Prostate gland (tissue), 2 donors: ENCODE measurements at places on chromosomes 2 and 18. TPM values are rescaled to one million over a fixed set of nuclear protein-coding genes. Genes with fewer than 3 reads are reported as not detected.

GRCh38 chr2:120907822-120908221 lies 172.2 kb downstream of the GLI2 start:
- H3K4me3 ChIP-seq: no peak overlapping the region
- H3K27me3 ChIP-seq: no peaks in the 10 kb centered on the region
- H3K27ac ChIP-seq: no peak overlapping the region
- no peak for DNase-seq

DNA sequence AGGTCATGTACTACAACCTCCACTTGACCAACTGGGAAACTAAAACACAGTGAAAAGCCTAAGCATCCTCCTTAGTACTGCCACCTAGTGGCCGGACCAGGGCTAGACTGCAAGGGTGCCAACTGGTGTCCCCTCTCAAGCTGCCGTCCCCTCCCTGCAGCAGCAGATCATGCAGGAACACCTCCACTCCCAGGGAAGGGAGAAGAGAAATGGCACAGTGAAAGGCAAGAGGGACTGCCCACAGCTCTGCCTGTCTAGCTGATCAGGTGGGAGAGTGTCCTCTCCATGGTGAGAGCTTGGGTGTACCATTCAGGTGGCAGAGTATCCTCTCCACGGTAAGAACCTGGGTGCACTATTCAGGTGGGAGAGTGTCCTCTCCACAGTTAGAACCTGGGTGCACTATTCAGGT lies 78.1 kb downstream of the AAK1 start:
- H3K27me3 ChIP-seq: no peaks in the 10 kb centered on the region
- H3K4me3 ChIP-seq: no peak overlapping the region
- no peak overlapping the region for H3K27ac ChIP-seq
- no peak for DNase-seq

GRCh38 chr2:118853651-118854291 lies 6.3 kb upstream of the EN1 start:
- no peaks in the 10 kb centered on the region for H3K4me1 ChIP-seq
- no peaks in the 10 kb centered on the region for H3K36me3 ChIP-seq
- H3K4me3 ChIP-seq: no peak overlapping the region
- no peak overlapping the region for H3K27ac ChIP-seq

DNA sequence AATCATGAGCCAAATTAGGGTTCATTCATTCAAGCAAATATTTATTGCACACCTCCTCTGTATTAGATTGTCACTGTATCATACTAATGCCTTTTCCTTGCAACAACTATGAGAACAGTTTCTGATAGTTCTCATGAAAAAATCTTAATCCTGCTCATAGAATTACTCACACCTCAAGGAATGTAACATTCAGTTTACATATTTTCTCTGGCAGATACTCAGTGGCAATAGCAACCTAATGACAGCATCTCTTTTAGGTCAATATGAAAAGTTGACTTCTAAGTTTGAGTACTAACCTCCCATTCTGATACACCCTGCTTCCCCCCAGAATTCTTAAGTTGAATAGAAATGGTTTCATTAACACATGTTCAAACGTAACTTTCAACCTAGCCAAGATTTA lies 132.0 kb downstream of the VWC2L start:
- H3K4me3 ChIP-seq: no peak overlapping the region
- H3K27ac ChIP-seq: no peak overlapping the region

DNA sequence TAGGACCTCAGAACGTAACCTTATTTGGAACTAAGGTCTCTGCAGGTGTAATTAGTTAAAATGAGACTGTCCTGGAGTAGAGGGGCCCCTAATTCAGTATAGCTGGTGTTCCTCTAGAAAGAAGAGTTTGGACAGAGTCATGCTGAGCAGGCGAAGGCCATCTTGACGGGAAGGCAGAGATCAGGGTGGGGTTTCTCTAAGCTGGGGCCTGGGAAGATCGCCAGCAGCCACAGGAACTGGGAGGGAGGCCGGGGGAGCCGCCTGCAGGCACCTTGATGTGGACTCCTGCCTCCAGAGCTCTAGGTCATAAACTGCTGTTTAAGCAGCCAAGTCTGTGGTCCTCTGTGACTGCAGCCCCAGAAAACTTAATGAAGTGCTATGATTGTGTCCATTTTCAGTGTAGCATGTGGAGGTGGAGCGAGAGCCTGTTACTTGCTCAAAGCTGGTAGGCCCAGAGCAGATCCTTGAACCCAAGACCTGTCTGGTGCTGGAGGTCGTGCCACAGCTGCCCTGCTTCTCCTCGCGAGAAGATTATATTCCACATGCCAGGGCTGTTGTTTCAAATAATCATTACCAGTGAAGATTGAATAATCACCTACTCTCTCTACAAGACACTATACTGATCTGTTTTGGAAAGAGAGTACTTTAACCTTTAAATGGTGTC lies 105.7 kb downstream of the TPO start:
- H3K36me3 ChIP-seq: no peaks in the 10 kb centered on the region
- no peaks in the 10 kb centered on the region for H3K4me1 ChIP-seq
- no peak for DNase-seq
- no peak overlapping the region for H3K27ac ChIP-seq

Gene GCA
- 42.9 TPM for total RNA-seq

Gene FOXI3
- 0.40 TPM for total RNA-seq

Gene EVX2
- total RNA-seq: 1.6 TPM

Gene NGEF
- total RNA-seq: 2.0 TPM

Gene C2orf15
- 4.5 TPM for total RNA-seq

Gene ARMC9
- total RNA-seq: 11.3 TPM

Gene SPC25
- 0.91 TPM for total RNA-seq

Gene IL37
- 1.4 TPM for total RNA-seq
